ENCODE measurements at places on chromosomes 1 and 21. TPM values are rescaled to one million over a fixed set of nuclear protein-coding genes. Genes with fewer than 3 reads are reported as not detected.

DNA sequence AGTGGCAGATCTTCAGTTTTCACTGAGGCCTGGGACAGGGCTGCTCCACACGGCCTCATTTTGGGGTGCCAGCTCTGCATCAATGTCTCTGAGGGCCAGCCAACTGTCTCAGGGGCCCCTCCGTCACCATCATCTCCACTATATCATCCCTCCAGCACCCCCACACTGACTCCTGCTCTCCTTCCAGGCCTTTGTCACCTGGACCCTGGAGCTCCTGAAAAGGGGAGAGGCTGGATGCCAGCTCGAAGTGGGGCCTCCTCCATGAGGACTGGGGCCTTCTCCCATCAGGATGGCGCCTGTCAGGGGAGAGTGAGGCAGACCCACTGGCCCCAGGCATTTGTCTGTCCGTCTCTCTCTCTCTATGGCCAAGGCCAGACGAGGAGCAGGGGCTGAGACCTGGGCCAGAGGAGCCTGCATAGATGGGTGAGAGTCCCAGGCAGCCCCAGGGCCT is 44.7 kb upstream of the LRP8 start:
- DNase-seq, result no peak

DNA sequence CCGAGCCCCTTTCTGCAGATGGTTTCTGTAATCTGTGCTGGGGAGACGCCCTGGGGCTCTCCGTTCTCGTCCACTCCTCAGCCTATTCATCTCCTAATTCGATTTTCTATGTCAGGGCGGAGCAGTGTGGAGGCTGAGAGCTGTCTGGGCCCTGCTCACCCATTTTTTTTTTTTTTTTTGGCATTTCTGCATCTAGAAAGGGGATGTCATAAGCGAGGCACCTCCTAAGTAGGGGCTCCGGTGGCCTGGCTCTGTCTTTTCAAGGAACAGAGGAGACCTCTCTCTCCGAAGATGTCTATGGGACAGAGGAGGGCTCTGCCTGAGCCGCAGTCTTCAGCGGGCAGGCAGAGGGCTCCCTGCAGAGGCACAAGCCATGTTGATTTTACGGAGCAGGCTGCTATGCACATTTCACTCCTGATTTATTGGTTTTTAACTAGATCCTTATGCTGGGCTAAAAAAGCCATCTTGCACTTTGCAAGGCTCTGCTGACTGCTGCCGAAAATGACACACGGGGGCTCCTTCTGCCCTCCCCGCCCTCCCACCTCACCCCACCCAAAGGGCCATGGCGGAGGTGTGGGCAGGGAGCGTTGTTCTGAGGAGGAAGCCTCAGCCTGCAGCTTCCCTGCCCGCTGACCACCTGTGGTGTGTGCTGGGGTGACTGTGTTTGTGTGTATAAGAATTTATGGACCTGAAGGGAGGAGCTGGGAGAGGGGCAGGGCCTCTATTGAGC is 71.0 kb downstream of the FOXD2 start:
- DNase-seq, result no peak

- no peak for DNase-seq
Observed at GRCh38 chr1:30664103-30664755, 59.2 kb downstream of the MATN1 start.

DNA sequence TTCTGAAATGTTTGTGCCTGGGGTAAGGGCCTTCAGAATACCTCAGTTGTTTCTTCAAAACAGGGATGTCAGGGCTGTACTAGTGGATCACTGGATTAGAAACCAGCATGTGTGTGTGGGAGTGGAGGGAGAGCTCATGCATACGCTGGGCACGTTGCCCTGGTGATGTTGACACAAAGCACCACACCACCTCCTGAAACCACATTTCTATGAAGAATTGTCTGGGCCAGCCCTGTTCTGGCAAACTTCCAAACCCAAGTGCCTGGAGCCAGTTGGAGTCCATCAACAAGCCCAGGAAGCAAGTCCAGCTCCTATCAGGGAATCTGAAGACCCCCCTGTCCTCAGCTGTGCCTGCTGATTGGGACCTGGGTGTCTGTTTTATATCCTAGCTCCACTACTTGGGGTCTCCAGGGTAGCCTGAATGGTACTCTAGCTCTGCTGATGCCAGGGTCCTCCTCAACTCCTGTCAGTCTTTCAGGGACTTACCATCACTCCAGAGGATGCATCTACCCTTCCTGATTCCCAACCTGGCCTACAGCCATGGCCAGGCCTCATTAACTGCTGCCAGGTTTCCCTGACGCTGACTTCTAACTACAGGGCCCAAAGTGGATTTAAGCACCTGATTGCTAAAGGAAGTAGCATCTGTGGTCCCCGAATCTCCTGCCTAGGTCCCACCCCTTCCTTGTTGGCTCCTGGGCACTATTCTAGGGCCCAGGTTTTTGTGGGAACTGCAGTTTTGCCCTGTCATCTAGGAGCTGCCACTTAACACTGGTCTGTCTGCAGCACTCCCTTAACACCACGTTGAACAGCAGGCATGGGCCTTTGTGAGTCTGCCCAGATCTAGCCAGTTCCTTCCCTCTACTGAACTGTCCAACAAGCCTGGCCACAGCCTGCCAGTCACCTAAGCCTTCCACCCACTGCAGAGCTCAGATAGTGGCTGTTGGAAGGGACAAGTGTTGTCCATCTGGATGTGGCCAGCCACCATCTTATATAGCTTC is 45.5 kb downstream of the LPAR3 start:
- peak; percentile 96 for DNase-seq

- no peak for DNase-seq
Observed at GRCh38 chr1:33045814-33046213, 9.1 kb upstream of the AK2 start.

- no peak for DNase-seq
Observed at GRCh38 chr1:180235502-180236239, 5.6 kb downstream of the LHX4 start.

DNA sequence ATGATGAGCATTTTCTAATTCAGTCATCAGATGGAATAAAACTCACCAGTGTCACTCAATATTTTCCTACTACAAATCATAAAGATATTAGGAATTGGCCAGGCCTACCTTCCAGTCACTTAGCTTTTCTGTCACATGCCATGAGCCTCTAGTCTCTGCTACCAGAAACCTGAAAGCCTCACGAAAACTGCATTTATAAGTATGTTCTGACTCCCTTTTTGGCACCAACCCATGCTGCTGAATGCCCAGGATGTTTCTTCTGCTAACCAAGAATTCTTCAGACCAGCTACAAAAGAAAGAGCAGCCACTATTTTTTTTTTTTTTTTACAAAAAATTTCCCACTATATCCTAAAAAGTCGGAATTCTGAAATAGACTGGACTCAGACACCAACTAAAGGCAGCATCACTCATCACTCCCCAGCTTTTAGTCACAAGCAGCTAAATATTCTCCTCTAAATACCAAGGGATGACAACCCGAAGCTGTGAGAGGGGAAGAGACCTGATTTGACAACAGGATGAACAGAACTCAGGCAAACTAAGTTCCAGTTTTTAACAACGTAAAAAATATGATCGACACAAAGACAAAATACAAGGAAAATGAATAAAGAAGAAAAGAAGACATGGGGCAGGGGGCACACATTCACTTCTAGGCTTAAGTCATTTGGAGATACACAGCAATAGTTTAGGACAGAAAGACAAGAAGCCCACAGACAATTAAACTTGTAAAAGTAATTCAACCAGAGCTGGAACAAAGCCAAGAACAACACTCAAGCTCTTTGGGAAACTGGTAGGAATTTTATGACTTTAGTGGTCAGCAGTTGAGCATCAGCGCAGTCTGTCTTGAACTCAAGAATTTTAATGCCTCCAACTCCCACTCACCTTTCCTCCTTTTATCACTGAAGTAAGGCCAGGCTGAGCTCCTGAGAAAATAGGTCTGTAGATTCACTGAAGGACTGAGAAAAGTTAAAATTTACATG is 1.7 kb downstream of the DCAF8 start:
- peak; percentile 73 for DNase-seq

DNA sequence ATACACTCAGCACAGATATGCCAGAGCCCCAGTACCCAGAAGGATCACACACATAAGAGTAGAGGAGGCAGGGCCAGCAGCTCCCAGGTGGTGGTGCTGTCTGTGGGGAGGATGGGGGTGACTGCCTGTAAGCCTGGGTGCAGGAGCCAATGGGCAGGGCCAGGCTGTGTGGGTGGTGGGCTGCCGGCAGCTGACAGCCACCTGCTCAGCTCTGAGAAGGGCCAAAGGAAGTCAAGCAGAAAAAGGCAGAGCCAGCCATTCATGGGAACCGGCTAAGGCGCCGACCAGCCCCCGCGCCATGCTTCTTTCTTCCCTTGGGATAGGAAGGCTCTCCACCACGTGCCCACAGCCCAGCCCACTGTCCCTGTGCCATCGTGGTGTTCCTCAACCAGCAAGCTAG is 14.1 kb downstream of the PIK3C2B start:
- no peak for DNase-seq

DNA sequence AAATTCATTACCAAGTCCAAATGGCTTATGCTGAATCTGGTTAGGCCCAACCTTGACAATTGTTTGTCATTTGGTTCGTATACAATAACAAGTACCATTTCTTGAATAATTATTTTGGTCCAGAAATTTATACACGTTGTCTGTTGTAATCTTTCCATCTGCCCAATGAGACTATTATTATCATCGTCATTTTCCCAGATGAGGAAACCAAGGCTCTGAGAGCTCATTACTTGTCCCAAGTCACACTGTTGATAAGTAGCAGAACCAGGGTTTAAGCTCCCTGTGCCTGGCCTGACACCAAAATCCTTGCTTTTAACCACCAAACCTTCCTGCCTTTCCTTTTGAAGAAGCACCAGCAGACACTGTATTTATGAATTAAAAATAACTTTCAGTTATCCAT is 81.3 kb downstream of the RGS2 start:
- no peak for DNase-seq

DNA sequence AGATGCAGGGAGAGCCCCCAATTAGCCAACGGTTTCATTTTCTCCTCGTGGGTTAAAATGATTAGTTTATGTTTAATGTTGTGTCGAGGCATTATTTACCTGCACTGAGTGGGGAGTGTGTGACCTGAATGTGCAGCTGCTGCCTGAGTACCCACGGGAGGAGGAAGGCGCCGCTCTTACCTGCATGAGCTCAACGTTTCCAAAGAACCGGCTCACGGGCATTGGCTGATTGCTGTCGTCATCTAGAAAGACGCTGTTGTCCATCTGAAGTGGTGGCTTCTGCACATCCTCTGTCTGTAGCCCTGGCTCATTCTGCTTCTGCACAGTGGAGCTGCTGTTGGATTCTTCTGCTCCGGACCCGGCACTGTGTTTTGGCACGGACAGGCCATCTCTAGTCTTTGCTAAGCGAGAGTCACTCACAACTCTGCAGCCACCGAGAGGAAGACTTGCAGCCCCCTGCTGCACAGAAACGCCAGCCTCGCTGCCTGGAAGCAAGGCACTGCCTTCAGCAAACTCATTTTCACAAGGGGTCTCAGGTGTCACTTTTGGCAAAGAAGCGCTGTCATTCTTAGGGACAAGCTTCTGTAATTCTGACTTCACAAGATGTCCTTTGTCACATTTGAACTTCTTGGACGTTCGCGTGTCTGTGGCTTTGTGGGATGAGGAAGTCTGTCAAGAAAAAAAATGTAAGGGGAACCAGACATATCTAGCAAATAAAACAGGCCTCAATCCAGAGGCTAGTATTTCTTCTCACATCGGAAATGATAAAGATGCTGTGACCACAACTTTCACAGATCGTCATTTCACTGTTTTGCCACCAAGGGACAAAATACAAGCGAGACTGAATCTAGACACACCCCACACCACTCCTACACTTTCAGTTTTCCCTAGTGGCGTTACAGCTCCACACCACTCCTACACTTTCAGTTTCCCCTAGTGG is 9.4 kb downstream of the C1orf174 start:
- DNase-seq, result no peak

Gene CRP
- total RNA-seq, result not detected

Gene CGN
- 0.18 TPM for total RNA-seq

Gene MAP3K21
- 0.10 TPM for total RNA-seq

Gene FAM177B
- total RNA-seq, result not detected

Gene ST6GALNAC3
- total RNA-seq, result 0.60 TPM

Data from HFFc6 (cell line).